Spinal cord (tissue), 10 donors: ENCODE measurements at places on chromosomes 3 and 15. TPM values are rescaled to one million over a fixed set of nuclear protein-coding genes. Genes with fewer than 3 reads are reported as not detected.

AEN gene
- 7.3 TPM for total RNA-seq

SHC4 gene
- total RNA-seq = 11.0 TPM

TLR9 gene
- 0.11 TPM for total RNA-seq

CHRNA3 gene
- total RNA-seq = 4.5 TPM

AGBL1 gene
- total RNA-seq = 1.1 TPM

ACTRT3 gene
- total RNA-seq = 6.0 TPM

STRC gene
- total RNA-seq = 0.59 TPM
